Renal cortex interstitium (tissue), 15 donors: ENCODE measurements at places on chromosomes 1 and 21. TPM values are rescaled to one million over a fixed set of nuclear protein-coding genes. Genes with fewer than 3 reads are reported as not detected.

Gene OR10J1
- 0.04 TPM for polyA plus RNA-seq

Gene SLC16A4
- 84.4 TPM for polyA plus RNA-seq

Gene SPATA46
- polyA plus RNA-seq = 0.45 TPM

GRCh38 chr1:18643154-18644012 is 12.7 kb downstream of the PAX7 start:
- DNase-seq = no peak

DNA sequence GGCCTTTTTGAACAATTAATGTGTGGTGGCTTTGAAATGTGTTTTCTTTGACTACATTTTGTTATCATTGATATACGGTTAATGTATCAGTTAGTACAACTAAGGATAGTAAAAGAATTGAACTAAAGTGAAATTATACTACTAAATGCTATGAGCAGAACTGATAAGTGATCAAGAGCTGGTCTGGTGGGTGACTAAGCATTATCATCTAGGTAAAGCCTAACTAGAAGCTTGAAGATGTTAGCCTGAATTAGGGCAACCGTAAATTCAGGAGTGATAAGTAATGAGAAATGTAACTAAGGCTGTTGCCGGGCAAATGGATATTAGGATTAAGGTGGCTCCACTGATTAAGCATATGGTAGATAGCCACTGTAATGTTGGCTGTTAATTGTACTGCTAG is 16.0 kb upstream of the GCLM start:
- DNase-seq = no peak

DNA sequence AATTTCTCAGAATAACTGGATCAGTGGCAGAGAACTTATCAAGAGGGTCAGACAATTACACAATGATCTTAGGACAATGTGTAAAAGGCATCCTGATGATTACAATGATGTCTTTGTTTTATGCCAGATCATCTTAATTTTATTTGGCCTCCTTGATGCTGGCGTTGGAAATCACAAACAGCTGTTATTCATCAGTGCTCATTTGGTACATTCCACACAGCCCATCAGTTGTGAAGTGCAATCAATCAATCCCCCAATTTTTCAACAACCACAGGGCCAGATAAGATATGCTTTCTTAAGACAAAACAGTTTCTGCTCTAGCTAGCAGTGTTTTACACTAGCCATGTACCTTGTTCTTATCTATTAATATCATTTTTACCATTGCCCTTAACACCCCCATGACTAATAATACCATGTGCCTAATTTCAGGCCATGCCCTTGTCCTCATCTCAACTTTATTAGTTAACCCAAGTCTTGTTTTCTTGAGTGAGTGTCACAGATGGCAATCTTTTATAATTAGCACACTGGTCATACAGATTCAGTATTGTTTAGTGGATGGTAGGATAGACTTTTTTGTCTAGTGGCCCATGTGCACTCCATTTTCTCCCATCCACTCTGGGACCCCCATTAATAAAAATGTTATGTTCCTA is 40.8 kb upstream of the COL24A1 start:
- no peak for DNase-seq

DNA sequence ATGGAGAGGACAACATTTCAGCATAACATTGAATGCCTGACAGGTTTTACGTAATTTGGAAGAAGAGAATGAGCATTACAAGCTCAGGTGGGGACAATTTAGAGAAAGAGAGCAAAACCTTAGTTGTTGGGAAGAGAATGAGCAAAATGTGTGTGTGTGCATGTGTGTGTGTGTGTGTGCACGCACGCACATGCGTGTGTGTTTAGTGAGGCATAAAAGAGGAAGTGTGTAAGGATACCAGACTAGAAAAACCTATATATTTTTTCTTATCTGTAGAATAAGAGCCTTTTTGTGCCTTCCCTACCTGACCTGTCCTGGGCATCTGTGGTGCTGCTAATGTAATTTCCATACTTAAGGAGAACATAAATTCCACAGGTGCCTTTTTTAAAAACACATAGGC is 99.0 kb upstream of the PLXNA2 start:
- no peak for DNase-seq

- no peak for DNase-seq
Observed at GRCh38 chr1:22676916-22677583, 24.0 kb downstream of the C1QB start.
